ENCODE measurements at places on chromosomes 7 and 10. TPM values are rescaled to one million over a fixed set of nuclear protein-coding genes. Genes with fewer than 3 reads are reported as not detected.

The ITGB8 gene
- total RNA-seq = 51.7 TPM

The HOXA4 gene
- 0.47 TPM for total RNA-seq

The APBB1IP gene
- 1.6 TPM for total RNA-seq

The TAS2R5 gene
- 0.43 TPM for total RNA-seq

The NME8 gene
- total RNA-seq = not detected

The CPED1 gene
- total RNA-seq = 36.9 TPM

The SEC31B gene
- 3.9 TPM for total RNA-seq

The MMRN2 gene
- total RNA-seq = 1.5 TPM

The ATG9B gene
- under 0.01 TPM for total RNA-seq

The SPDYE6 gene
- total RNA-seq = not detected

The ZNF727 gene
- total RNA-seq = not detected

The SPDYE5 gene
- total RNA-seq = not detected

The CPA2 gene
- total RNA-seq = not detected

The CDC14C gene
- total RNA-seq = 0.09 TPM

The ZNF33A gene
- total RNA-seq = 9.8 TPM

The THNSL1 gene
- 3.3 TPM for total RNA-seq

The PTEN gene
- total RNA-seq = 161 TPM

The GIMAP1 gene
- 0.09 TPM for total RNA-seq

The FAM221A gene
- total RNA-seq = 0.95 TPM

The KCNH2 gene
- 0.17 TPM for total RNA-seq

The GALNT17 gene
- not detected for total RNA-seq

The AGFG2 gene
- total RNA-seq = 4.3 TPM

Measured in bronchial smooth muscle cell (primary cell).